ENCODE measurements at places on chromosomes 4 and X.

DNA sequence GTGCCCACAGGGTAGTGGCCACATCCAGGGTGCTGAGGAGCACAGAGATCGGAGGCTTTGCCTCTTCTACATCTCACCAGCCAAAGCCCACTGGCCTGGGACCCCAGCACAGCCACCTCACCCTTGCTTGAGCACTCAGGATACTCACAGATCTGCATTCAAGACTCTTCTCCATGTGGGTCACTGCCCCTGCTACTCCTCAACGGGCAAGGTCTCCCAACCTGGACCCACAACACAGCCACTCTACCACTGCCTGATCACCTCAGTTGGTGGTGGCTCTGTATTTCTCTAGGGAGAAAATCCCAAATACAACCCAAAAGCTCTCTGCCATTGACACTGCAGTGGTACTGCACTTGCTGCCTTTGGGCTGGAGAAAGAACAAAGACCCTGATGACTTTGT, 190.3 kb upstream of the KLHL4 start:
- no peak for DNase-seq

DNA sequence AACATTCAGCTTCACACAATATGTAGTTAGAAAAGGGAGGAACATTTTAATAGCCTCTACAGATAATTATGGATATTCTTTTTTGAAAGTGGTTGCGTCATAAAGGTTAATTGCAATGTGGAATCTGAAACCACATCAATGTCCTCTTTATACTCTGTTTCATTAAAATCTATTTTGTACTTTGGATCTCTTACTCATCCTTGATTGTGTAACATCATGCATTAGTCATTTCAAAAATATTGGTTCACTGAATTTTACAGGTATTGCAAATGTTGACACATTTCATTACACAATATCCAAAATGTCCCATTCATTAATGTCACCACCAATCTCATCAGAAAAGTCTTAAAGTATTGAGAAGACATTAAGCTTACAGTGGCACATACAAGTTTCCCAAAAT, 62.7 kb upstream of the USP9X start:
- DNase-seq, result no peak

GRCh38 chrX:24471808-24472207, 6.7 kb downstream of the PDK3 start:
- DNase-seq, result no peak

DNA sequence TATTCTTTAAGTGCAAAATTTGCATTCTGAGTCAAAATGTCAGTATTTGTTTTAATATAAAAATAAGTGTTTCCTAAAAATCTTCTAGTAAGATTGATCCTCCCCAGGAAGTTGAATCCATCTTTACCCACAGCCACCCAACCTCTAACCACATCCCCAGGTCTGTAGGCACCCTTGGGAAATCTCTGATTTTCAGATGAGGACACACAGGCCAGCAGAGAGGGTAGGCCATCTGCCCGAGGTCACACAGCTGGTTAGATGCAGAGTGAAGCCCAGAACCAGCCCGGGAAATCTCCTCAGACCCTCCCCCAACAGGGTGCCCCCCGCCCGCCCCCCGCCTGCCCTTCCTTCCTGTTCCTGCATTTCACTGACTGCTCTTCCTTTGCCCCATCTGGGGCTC, 277.5 kb downstream of the FBXW7 start:
- no peak for DNase-seq

- DNase-seq, result no peak
Measured at GRCh38 chrX:31136144-31136611, 64.3 kb upstream of the FTHL17 start.

DNA sequence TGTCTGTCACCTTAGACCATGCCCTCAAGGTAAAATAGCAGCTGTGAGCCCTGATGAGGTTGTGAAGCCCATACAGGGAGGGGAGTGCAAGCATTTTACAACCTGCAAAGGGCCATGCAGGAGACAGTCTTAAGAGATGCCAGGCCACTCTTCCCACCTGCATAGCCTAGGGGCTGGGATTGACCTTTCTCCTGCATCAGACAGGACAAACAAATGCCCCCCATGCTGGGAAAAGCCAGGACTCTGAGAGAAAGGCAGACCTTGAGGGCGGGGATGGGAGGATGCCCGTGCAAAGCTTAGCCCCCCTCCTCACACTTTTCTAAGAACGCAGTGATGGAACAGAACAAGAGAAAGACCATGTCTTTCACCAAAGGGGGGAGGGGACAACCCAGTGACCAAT, 137.9 kb upstream of the MAMLD1 start:
- no peak for DNase-seq

- DNase-seq, result no peak
Measured at GRCh38 chrX:1355131-1356046, 18.8 kb downstream of the IL3RA start.

DNA sequence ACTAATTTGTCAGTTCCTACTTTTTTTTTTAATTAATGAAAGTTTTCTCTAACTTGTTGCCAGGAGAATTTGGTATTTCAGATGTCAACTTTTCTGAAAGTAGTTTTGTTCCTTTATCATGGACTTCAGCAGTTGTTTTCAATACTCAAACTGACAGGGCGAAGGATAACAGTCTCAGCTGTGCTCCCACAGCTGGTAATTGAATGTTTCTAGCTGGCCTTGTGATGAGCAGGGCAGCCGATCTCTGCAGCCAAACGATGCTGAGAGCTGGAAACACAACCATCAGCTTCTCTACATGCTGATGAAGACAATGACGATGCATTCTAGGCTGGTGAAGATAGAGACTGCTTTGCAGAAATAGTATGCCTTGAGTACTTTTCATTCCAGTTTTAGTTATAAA, 130.0 kb upstream of the MAP9 start:
- DNase-seq, result no peak

DNA sequence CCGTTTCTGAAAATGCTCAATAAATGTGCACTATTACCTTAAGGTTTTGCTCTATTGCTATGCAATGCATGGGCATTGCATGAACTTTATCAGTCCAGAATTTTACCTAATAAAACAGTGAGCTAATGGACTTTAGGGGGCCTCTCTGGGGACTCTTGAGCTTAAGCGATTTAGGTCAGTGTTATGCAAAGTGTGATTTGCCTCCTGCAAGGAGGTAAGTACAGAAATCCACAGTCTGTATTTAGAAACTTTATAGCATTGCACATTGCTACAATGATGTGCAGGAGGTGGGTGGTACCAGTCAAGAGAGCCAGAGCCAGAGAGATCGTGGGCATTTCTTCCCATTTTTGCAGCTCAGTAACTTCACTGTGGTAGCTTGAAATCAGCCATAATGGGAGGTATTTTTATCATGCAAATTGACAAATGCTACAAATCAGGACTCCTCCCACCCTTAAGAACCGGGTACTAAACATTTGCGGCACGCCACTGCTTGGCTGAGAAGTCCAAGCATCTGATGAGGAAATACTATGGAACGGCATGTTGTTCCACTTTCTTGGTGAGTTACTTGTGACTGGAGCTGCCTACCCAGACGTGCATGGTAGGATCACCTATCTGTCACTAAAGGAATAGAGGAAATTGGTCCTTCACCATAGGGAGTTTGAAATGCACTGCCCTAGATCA, 174.6 kb upstream of the PGRMC2 start:
- no peak for DNase-seq

DNA sequence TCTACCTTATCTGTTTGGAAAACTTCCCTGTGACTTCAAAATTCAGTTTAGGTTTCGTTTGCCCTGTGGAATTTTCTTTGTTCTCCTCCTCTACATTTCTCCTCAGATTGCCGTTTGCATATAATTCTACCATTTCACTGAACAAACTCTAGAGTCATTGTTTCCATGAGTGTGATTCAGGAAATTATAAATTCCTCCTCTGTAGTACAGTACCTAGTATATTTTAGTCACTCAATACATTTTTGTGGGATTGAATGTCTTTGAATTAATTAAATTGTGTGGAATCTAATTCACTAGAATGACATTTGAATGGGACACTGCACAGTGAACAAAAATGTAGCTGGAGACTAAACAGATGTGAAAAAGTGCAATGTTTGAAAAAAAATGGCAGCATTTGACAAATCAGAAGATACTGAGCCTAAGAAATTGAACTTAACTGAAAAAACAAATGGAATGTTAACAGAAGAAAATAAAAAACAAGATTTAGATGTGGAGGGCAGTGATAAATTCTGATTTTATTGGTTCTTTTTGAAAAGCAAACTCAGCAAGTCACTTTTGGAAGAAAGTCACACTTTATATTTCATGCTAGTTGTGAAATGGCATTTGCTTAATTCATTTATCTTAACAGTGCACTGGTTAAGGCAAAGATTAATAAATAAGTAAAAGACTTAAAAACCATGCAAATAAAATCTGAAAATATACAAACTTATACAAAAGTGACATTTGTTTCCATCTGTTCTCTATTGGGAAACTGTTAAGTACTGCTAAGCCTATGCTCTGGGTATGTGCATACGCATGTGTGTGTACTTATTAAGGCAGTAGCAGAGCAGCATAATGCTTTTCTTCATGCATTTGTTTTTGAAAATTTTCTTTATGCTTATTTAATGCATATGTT, 512.3 kb downstream of the FAT4 start:
- no peak for DNase-seq

- no peak for DNase-seq
Measured at GRCh38 chr4:110139111-110139510, 59.3 kb downstream of the ELOVL6 start.

- peak; percentile 57 for DNase-seq
Measured at GRCh38 chrX:10755439-10756334, 135.3 kb upstream of the MID1 start.

DNA sequence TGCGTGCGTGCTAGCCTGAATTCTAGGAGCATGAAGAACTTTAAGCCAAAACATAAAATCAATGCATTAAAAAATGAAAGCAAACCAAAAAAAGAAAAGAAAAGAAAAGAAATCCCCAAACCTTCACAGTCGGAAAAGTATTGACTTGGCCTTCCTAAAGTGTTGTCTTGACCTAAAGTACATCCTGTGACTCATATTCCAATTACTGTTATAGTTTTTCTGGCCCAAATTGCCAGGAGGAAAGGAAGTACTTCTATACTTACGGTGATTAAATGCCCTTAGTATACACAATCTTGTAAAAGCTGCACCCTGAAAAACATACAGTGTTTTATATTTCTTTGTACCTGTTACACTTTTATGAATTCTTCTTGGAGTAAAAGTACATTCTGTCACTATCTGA, 512.8 kb downstream of the ANKRD50 start:
- DNase-seq, result no peak

DNA sequence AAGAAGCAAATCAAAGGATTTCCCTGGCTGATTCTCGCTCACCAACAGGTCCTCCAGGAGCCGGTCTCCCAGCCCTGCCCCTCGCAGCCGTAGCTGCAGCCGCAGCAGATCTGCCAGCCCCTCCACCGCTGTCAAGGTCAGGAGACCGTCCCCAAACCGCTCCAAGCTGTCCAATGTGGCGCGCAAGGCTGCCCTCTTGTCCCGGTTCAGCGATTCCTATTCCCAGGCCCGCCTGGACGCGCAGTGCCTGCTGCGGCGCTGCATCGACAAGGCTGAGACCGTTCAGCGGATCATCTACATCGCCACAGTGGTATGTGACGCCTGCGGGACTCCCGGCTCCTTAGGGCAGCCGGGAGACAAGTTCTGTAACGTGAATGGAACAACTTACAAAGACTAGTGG, 25.6 kb downstream of the SPATA18 start:
- DNase-seq, result peak; percentile 20

DNA sequence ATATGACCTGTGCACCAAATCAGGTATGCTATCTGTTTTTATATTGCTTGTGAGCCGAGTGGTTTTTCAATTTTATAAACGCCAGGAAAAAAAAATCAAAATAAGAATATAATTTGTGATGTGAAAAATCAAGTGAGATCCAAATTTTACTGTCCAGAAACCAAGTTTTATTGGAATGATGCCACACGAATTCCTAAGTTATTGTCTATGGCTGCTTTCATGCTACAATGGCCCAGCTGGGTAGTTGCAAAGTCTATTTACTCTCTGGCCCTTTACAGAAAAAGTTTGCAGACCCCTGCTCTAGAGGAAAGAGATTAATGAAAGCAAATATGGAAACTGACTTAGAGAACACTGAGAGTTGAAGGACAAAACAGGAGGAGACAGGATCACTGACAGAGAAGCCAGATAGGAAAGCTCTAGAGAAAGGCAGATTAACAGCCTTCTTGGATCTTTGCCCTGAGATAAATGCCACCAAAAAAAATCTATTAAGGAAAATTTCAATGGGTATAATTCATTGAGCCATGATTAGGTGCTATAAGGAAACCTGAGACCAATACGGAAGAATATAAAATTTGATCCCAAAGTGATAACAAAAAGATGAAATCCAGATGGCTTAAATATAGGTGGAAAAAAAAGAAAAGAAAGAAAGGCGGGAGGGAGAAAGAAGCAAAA, 29.8 kb downstream of the PRSS12 start:
- DNase-seq, result no peak

DNA sequence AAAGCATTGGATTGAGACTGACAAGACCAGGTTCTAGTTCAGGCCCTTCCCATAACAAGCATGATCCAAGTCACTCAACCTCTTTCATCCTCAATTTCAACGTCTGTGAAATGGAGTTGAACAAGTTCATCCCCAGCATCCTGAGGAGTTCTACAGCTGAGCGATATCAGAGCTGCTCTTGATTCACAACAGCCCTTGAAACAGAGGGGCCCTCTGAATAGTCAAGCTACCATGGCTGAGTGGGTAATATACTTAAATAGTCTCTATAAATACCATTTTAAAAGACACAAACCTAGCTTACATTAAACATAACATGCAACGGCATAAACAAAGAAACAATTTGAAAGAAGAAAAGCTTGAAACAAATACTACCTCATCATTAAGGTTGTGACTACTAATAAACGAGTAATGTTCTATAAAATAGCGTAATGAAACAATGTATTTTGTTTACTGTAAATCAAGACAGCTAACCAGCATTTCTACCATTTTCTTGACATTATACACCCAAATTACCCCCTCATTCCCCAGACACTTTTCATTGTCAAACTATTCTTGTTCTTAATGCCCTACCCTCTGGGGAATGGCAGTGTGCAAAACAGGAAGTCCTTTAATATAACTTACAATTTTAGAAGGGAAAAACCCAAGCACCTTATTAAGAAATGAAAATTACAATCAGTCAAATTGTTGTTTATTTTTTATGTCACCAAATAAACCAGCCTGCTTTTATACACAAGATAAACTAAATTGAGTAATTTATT, 202.3 kb downstream of the PARM1 start:
- DNase-seq, result no peak

- no peak for DNase-seq
Measured at GRCh38 chrX:66110112-66110511, 53.9 kb upstream of the HEPH start.

- DNase-seq, result no peak
Measured at GRCh38 chr4:147863111-147863747, 131.3 kb downstream of the ARHGAP10 start.
